ENCODE measurements at places on chromosomes 2 and 18. TPM values are rescaled to one million over a fixed set of nuclear protein-coding genes. Genes with fewer than 3 reads are reported as not detected.

- DNase-seq = no peak
Measured at GRCh38 chr18:39681061-39681460, 2115.5 kb upstream of the CELF4 start.

GRCh38 chr2:58293056-58293455, 51.9 kb upstream of the FANCL start:
- DNase-seq = no peak

- no peak for DNase-seq
Measured at GRCh38 chr18:23803755-23804154, 114.5 kb downstream of the LAMA3 start.

DNA sequence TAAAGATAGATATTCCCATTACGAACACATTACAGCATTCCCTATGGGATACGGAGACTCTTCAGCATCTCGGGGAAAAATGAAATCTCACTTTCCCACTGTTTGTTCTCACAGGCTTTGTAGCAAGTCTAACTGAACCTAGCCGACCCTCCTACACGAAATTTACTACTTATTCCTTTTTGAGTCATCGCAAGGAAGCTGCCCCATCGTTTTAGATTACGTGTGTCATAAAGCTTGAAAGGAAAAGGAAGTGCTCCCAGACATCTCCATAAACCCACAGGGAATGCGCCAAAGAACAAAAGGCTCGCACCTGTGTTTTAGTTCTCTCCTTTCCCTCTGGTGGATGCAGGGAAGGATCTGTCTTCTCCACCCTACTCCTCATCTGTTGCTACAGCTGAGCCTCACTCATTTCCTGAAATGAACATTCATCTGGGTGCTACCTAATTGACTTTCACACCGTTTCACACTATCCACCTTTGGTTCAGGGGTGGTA, 76.2 kb upstream of the STK39 start:
- no peak for DNase-seq

DNA sequence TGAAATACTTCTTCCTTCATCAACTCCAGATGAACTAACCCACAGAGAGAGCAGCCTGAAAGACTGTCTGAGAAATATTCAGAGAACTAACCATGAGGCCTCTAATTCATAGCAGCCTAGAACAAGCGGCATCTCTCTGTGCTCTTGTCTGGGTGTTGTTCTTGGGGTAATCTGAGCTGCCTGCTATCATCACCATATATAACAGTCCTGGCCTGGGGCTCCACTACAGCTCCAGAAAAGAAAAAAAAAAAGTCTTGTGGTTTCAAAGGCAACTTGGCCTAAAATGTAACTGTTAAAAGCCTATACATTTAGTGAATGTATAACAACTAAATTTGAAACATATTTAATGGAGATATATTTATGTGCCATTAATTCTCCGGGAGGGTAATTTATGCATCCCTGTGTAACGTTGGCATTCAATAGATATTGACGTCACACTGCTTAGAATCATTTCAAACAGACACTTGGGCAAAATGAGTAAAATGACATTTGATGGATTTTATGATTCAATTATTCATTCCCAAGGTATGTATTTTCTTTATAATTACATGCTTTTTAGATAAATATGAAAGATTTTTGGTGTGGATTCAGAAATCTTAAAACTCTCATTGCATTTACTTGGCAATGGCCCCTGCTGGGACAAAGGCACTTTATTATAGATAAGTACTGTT, 294.3 kb downstream of the HRH4 start:
- no peak for DNase-seq

- DNase-seq = no peak
Measured at GRCh38 chr2:11775384-11775783, 29.0 kb downstream of the LPIN1 start.

DNA sequence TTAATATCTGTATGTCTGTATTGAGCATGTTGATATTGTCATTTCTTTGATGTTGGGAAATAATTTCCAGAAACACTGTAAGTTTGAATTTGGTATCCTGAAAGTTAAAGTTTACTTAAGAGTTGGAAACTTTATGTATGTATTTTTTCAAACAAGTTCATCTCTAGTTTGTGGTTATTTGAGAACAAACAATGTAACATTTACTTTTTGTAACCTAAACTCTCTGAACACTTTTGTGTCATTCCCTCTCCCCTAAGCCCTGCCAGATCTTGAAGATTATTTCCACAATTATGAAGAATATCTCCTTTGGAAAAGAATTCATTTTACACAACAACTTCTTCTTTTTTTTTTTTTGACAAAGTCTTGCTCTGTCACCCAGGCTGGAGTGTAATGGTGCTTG, 24.9 kb downstream of the TDRD15 start:
- no peak for DNase-seq

DNA sequence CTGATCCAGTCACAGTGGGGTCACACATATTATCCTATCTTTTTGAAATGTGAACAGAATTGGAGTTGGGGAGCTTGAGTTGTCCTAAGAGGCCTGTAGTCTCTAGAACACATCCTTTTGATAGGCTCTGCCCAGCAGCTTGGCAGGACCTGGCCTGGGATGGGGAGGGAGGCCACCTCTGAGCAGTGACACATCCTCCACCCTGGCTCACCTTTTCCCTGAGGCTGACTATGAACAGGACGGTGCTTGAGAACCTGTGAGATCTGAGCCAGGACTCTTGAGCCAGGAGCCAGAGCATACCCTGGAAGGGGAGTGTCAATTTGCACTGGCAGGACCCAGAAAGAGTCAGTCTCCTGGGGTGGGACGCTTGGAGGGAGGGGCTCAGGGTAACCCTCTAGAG, 17.7 kb upstream of the ATP6V1B1 start:
- DNase-seq = no peak

The ADAM17 gene
- 9.4 TPM for polyA plus RNA-seq

DNA sequence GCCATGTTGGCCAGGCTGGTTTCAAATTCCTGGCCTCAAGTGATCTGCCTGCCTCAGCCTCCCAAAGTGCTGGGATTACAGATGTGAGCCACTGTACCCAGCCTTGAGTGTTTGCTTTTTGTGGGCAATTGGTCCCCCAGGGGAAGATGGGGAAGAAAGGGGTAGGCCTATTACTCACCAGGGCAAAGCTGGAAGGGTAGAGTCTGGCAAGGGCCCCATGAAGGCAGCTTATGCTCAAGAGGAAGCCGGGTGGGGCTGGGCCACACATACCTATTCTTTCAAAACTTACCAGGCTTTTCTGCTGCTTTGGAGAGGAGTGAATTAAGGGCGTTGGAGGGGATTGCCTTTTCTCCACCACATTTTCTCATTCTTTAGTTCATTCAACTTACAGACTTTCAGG, 24.5 kb upstream of the CD28 start:
- DNase-seq = no peak

The SPP2 gene
- polyA plus RNA-seq = not detected

DNA sequence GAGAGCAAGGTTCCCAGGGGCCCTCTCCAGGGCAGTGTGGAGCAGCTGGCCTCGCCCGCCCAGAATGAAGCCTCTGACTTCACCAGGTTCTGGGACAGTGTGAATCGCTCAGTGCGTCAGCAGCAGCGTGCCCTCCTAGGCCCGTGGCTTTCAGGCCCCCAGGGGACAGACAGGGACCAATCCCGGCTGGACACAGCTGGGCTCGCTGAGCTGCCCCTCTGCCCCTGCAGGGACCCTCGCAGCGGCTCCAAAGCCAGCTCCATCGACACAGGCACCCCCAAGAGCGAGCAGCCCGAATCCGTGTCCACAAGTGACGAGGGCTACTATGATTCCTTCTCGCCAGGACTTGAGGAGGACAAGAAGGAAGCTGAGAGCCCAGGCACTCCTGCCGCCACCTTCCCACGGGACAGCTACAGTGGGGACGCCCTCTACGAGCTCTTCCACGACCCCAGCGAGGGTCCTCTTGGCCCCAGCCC, 7.6 kb downstream of the AMER3 start:
- no peak for DNase-seq

DNA sequence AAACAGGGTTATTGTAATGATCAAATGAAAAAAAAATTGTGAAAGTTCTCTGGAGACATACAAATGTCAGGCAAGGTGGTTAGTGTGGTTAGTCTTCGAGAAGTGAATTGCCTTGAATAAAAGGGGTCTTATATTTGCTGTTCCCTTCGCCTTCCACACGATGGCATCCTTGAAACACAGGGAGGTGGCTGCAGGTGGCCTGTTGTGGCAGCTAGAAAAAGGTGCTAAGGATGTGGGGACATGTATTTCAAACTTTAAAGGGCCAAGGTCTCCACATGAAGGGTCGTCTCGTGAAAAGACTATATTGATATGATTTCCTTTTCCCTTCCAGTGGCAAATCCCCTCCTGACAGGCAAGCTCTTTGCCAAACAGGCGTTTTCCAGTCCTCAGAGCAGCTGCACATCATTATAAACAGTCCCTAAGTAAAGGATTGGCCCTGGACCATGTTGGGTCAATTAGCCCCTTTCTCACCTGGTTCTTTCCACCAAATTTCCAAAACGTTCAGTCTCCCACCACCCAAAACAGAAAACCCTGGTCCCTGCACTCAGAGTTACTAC, 68.5 kb downstream of the COPS8 start:
- no peak for DNase-seq

- DNase-seq = no peak
Measured at GRCh38 chr2:219252084-219252483, 959 bp upstream of the TUBA4B start.

The SCN7A gene
- polyA plus RNA-seq = 12.9 TPM

- DNase-seq = no peak
Measured at GRCh38 chr18:42287047-42287446, 332.0 kb downstream of the PIK3C3 start.

GRCh38 chr2:102618452-102619413, 620 bp upstream of the SLC9A2 start:
- DNase-seq = peak; percentile 5

The CRYBA2 gene
- not detected for polyA plus RNA-seq

DNA sequence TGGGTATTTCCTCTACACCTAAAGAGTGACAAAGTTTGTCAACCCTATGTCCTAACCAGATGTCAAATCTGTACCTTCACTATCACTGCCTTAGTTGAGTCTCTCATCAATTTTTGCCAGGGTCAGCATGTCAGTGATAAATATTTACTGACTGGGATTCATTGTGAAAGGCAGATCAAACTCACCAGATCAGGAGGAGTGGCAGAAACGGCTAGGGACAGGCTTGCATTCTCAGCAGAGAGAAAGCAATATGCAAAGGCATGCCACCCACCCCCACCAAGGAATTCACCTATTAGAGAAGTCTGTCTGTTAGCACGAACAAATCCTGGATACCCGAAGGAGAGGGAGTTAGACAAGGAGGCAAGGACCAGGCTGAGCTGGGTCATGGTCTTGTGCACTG, 62.6 kb downstream of the PTPN2 start:
- no peak for DNase-seq

DNA sequence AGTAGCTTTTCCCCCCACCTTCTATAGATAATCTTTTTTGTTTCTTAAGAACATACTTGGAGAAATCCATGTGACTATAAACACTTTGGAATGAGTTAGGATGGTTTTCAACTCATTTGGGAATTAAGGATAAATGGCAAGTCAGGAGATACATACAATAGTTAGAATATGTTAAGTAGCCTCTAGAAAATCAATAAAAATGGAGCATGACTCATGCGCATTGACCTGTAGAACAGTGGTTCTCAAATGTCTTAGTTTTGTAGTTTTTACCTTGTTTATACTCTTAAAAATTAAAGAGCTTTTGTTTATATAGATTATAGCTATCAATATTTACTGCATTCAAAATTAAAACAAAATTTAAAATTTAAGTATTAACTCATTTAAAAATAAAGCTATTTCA, 24.7 kb downstream of the NUP35 start:
- DNase-seq = no peak

GRCh38 chr2:109438773-109439389, 174.9 kb downstream of the SEPTIN10 start:
- DNase-seq = peak; percentile 46

The SERPINB3 gene
- not detected for polyA plus RNA-seq

DNA sequence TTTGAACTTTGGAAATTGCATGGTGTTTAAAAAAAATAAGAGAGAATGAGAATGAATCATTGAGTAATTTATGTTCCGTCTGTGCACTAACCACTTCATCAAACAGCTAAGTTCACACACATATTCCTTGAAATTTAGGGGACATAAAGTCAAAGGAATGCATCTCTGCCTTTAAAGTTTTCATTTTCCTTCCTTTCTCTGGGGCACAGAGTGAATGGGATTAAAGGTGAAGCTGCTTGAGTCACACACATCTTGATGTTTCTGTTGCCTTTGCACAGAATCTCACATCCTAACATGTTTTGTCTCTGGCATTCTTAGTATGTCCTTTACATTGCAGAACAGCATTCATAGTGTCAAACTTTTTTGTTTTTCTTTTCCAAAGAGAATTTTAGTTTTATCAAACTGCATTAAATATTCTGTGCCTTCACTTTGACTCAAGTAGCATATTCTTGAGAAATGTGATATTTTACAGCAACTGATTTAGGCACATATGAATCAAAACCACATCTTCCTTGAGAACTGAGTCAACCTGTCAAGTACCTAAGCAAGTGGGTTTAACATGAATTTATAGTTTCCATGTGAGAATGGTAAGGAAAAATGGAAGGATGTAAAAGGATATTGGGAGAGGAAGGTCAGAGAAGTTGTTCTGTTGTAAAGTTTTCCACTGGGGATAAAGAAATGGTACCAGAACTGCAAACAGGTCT, 169.1 kb upstream of the THUMPD2 start:
- no peak for DNase-seq

DNA sequence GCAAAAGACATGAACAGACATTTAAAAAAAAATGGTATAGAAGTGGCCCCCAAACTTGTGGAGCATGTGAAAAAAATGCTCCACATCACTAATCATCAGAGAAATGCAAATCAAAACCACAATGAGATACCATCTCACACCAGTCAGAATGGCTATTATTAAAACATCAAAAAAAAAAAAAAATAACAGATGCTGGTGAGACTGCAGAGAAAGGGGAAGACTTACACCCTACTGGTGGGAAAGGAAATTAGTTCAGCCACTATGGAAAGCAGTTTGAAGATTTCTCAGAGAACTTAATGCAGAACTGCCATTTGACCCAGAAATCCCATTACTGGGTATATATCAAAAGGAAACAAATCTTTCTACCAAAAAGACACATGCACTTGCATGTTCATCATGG, 164.8 kb downstream of the RIT2 start:
- no peak for DNase-seq
